ENCODE measurements at places on chromosomes 13 and 19.

DNA sequence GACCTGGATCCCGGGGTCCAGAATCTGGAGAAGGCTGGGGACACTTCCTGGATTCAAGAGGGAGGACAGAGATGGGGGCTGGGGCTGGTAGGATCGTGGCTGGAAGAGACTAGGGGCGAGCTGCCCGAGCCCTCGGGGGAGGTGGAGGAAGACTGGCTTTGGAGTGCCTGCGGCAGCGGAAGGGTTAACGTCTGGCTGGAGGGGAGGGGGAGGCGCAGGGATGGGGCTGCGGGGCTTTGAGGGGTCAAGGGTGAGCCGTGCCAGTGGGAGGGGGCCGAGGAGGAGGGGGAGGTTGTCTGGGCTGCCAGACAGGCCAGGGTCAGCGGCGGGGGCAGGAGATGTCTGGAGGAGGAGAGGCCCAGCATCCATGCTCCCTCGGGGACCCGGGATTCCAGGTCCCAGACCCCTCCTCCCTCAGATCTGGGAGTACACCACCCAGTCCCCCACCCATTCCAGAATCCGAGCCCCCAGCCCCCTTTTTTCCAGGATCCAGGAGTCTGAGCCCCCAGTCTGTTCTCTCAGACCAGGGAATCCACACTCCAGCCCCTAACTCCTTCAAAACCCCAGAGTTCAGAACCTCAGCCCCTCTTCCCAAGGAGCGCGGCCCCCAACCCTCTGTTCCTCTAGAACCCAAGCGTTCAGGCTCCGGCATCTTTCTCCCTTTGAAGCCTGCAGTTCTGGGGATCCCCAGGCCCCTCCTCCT, 3.2 kb upstream of the SPACA6 start:
- DNase-seq: no peak

- DNase-seq: no peak
Measured at GRCh38 chr19:28549680-28550277, 663.2 kb downstream of the UQCRFS1 start.

DNA sequence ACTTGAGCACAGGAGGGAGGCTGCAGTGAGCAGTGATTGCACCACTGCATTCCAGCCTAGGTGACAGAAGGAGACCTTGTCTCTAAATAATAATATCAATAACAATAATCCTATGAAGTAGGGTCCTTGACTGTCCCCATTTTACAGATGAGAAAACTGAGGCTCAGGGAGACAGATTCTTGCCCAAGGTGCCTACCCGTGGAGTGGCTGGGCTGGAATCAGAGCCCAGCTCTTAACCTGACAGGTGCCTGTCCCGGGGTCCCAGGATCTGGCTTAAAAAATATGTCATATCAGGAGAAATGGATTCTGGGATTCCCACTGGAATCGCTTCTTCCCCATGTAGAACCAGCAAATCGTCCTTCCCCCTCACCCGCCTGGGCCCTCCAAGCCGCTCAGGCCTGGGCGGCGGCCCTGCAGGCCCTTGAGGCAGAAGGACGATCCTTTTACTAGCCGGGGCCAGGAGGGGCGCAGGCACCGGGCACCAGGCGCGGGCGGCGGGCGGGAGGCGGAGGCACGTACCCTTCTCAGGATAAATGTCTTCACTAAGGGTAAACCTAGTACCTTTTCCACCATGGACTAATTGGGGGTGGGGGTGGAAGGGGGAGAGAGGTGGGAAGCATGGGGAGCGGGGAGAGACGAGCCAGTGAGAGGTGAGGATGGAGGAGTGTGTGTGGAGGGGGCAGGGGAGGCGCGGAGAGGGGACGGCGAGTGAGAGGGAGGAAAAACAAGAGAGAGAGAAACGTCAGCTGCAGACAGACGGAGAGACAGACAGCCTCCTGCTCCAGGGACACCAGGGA, 60.6 kb downstream of the COLGALT1 start:
- DNase-seq: no peak

DNA sequence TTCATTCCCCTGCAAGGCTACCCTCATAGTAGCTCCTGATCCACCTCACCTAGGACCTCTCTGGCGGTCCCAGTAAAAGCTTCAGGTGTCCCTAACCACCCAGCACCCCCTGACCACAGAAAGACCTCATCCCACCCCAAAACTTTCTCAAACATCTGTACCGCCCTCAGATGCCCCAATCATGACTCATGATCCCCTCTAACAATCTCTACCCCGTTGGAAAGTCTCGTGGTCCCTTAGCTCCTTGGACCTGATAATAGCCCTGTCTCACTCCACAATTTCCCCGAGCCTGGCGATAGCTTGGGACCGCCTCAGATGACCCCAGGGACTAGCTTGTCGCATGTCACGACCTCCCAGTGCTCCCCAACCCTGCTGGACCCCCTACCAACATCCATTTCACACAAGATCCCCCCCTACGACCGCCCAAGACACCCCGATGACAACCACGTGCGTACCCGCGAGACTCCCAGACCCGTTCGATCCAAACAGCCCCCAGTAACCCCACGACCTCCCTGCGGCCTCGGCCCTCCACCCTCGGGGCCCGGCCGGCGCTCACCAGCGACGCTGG, 450 bp downstream of the NDUFA11 start:
- no peak for DNase-seq

DNA sequence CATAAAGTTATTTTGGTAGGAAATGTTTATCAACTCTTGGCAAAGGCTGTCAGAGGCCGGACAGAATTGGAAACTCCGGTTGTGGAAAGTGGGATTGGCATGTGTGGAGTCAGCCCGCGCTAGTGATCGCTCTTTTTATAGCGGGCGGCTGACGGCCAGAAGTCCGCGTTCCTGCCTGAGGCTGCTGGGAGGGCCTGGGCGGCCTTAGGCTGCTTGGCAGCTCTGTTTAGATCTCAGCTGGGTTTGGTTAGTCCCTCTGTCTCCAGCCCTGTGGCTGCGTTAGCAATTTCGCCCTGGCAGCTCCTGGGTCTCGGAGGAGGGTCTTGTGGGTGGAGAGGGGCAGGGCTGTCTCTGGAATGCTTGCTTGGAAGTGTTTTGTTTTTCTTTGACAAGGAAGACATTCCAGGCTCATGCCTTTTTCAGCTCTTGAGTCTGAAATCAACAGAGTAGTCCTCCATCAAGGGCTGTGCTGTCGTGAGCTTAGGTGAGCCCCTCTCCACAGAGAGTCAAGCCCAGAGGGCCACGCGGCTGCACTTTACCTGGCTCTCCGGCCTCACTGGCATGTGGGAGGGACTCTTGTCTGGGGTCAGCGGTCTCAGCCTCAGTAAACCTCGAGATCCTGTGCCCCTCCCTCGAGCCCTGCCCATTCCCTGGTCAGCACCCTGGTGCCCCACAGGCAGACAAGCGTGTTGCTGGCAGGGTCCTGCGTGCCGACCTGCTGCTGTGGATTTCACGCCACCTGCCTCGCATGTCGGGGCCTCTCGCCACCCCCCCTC, 22.5 kb downstream of the DOT1L start:
- DNase-seq: peak; percentile 98

- DNase-seq: no peak
Measured at GRCh38 chr13:38283346-38283745, 66.3 kb upstream of the UFM1 start.

DNA sequence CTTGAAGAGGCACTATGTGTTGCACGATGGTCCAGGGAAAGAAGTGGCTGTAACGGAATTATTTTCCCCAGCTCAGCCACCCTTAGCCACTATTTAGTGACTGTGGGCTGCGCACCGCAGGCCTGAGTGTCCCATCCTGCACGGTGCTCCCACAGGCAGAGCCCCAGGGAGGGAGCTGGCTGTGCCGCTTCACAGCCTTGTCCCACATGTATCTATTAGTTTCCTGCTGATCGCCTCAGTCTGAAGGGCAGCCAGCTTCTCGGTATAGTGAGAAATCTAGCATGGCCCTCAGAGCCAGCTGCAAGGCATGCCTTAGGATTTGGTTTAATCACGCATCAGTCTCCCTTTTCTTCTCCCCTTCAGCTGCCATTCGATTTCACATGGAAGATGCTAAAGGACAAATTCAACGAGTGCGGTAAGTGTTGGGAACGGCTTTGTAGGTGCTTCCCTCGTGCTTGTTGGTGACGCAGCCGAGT, 15.7 kb downstream of the PRAM1 start:
- DNase-seq: no peak

DNA sequence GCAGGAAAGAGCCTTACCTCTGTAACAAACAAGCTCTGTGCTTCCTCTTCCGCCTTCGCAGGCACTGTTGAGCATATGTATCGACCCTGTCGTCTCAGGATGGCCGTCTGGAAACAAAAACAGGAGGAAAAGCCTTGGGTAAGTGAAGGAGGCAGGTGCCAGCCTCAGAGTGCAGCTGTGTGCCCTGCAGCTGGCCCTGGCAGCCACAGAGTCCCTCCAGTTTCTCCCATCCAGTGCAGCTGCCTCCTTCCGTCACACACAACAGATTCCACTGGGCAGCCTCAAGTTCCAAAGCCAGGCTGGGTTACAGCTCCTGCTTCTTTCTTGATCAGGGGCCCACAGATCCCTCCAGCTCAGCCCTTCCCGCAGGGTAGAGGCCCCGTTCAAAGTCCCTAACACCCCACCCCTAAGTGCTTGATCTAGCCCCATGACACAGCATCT, 47.7 kb downstream of the DOCK9 start:
- no peak for DNase-seq

GRCh38 chr19:33661336-33661735, 39.6 kb downstream of the CHST8 start:
- DNase-seq: no peak

- no peak for DNase-seq
Measured at GRCh38 chr19:51138549-51138979, 3.5 kb upstream of the SIGLEC7 start.

DNA sequence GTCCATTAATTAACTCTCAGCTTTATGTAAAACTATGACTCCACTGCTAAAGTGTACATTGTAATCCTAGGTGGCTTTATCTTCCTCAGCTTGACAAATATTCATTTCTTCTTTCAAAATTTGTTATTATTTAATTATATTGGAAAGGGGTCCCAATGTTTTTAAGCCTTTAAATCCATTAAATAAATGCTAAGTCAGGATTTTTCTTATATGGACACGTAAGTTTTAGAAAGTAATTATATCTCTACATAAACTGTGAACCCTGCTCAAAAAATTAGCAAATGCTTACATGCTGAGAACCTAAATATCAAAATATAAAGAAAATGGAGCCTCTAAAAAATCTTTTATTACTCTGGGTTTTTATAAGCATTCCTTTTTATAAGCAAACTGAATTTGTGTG, 78.2 kb upstream of the MIR17HG start:
- DNase-seq: no peak

DNA sequence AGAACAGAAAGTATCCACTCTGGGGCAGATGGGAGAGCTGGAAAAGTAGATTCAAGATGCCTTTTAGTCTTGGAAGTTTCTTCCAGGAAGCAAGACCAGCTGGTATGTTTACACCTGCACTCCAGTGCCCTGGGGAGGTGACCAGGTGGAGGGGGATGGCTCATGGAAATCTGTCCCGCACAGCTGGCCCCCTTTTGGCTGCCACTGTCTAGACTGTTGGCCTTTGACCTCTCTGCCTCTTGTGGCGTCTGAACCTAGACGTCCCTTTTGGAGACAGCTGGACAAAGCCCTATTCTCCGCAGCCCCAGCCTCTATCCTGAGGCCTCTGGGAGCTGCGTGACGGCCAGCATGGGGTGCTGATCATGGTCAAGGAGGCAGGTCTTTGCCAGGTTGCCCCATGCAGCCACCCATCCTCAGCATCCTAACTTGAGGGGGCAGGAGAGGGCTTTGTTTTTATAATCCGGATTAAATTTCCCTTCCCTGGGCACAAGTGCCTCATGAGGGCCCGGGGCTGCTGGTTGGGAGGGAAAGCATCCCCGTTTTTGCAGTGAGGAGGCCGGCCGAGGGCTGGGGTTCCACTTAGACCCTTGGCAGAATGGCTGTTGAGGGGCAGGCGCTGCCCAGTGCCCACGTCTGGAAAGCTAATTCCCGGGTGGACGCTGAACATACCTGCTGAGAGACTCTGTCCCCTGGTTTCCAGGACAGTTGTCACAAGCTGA, 17.3 kb upstream of the GDF15 start:
- no peak for DNase-seq

- DNase-seq: no peak
Measured at GRCh38 chr13:25295228-25295627, 6.2 kb upstream of the NUP58 start.

Measured in AG09309 (cell line).